Fibroblast of skin of scalp (primary cell): ENCODE measurements at places on chromosomes 12 and 14.

- DNase-seq = no peak
These were observed 96.9 kb downstream of the STXBP6 start for GRCh38 chr14:24952851-24953666.

DNA sequence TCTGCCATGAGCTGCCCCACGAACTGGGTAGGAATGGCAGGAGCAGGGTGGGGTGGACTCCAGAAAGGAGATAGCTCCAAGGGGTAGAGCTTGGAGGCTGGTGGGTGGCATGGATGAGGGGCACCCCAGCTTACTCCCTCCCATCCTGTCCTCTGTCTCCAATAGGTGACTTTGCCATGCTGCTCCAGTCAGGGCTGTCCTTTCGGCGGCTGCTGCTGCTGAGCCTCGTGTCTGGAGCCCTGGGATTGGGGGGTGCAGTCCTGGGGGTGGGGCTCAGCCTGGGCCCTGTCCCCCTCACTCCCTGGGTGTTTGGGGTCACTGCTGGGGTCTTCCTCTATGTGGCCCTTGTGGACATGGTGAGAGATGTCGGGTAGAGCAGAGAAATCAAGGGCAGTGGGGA, 7.1 kb downstream of the SLC39A5 start:
- DNase-seq = no peak

DNA sequence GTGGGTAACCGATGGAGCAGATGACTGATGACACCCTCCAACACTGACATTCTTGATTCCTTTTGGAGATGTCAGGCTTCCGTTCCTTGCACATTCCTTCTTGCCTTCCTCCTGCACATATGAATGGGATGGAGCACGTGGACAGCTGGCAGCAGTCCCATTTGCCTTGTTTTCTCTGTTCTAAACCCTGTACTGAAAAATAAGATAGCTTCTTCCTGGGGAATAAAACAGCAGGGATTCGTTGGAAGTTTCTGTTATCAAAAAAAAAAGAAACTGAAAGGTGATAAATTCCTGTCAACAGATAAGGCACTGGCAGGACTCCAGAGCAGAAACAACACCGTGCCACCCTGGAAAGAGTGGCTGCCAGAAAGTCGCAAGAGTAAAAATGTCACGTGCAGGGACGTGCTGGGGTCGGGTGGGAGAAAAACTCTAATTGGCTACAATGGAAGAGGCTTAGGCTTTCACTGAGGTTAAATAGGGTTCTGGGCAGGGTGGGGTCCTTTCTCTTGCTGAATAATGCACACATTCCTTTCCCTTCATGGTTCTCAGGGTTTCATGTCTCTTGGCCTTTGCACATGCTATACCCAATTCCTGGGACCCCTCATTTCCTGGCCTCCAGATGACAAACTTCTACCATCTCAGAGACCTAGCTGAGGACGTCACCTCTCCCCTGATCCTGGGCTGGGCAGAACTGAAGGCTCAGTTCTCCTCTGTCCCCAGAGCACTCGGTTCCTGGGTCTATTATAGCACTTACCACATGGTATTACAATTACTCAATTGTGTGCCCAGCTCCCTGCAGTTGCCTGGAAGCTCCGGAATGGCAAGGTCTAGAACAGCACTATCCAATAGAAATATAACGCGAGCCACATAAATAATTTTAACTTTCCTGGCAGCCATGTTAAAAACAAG, 7.0 kb upstream of the NUAK1 start:
- peak; percentile 64 for DNase-seq

GRCh38 chr12:64752833-64753238, 6.4 kb downstream of the GNS start:
- DNase-seq = no peak

DNA sequence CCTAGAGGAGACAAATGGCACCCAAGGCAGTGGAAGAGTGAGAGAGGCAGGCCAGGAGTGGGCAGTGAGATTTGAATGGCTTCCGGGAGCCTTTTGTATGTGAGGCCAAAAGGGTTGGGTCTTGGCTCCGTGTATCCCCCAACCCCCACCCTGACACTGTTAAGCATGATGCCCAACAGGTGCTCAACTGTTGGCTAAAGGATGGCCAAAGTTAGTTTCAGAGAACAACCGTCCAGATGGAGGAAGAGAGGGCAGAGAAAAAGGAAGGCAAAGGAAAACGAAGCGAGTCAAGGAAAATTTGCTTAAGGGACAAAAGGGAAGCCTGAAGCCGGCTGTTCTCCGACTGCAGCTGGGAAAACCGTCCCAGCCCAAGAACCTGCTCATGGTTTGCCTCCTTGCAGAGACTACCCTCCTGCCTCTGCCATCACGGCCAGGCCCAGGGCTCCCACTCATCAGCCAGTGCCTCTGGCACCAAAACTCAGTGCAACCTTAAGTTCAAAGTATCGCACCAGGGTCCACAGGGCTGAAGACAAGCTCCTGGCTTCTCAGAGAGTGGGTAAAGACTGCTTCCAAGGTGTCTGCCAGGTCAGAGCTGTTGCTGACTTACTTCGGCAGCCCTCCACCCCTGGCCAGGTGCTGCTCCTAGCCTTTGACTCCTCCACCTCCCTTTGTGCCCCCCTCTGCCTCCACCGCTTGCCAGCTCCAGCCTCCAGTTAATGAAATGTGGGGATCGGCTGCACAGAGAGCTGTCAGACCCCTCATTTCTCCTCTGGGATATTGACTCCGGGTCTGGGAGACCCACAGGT, 4.2 kb upstream of the C1QL4 start:
- DNase-seq = no peak

GRCh38 chr12:79961411-79961810, 26.5 kb upstream of the PPP1R12A start:
- DNase-seq = no peak

DNA sequence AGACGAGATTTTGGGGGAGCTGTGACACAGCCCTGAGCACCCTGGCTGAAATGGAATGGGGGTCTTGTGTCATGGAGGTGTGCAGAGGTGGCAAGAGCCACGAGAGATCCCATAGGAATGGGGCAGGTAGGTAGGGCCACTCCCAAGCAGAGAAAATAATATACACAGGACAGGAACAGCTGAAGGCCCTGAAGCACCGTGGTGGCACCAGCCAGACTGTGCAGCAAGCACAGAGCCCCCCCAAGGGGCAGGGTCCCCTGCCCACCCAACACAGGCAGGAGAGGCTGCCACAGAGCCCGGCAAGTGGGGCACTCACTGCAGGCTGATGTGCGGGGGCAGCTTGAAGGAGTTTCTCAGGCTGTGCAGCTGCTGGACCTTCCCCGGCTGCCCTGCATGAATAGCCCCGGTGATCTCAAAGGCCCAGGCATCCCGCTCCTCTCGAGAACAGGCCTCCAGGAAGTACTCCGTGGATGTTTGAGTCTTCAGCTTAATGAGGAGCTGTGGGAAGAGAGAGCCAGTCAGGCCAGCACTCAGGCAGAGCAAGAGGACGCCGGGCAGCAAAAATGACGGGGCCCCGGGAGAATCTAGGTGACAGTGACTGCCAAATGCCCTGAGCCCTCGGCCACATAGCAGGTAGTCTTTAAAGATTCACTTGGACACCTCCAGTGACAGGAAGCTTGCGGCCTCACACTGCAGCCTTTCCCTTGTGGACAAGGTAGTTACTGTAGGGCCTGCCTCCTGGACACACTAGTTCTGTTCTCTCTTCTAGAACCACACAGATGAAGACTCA, 16.7 kb downstream of the PLEK2 start:
- DNase-seq = no peak

DNA sequence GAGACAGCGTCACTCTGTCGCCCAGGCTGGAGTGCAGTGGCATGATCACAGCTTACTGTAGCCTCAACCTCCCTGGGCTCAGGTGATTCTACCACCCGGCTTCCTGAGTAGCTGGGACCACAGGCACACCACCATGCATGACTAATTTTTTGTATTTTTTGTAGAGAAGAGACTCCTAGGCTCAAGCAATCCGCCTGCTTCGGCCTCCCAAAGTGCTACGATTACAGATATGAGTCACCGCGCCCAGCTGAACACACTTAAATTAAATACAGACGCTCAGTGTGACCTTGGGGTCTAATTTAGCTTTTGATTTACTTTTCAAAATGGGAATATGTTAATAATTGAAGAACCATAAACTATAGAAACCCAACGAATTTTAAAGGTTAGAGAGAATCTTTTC, 77.2 kb downstream of the C2CD5 start:
- peak; percentile 74 for DNase-seq

DNA sequence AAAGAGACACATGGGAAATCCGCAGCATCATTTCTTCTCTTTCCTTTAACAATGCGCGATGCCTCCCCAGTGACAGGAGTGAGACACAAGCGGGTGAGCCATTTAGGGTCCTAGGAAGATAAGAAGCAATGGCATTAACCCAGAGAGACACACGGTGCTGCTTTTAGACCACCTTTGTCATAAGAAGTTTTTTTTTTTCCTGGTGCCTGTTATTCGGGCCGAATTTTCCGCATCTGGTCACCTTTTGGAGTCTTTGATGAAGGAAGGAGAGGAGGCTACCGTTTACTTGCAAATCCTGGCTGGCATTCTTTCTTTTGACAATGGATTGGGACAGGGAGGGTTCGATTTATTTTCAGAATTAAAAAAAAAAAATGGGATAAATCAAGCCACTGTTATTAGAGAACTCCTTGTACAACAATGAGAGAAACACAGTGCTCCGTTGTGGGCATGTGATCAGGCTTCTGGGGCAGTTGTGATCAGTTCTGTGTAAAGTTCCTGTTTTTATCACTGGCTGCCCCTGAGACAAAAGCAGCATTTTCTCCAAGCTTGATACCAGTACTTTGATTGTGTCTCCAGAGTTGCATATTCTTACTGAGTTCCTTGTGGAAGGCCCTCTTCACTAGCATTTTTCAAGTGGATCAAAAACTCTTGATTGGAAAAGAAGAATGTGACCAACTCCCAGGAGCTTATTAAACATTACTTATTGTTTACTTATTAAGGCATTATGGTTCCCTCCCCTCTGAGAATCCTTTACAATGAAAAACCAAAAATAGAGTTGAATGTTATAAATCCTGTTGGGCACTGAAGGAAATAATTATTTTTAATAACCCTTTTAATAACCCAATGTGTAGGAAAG, 1.1 kb downstream of the DIP2B start:
- DNase-seq = peak; percentile 26

DNA sequence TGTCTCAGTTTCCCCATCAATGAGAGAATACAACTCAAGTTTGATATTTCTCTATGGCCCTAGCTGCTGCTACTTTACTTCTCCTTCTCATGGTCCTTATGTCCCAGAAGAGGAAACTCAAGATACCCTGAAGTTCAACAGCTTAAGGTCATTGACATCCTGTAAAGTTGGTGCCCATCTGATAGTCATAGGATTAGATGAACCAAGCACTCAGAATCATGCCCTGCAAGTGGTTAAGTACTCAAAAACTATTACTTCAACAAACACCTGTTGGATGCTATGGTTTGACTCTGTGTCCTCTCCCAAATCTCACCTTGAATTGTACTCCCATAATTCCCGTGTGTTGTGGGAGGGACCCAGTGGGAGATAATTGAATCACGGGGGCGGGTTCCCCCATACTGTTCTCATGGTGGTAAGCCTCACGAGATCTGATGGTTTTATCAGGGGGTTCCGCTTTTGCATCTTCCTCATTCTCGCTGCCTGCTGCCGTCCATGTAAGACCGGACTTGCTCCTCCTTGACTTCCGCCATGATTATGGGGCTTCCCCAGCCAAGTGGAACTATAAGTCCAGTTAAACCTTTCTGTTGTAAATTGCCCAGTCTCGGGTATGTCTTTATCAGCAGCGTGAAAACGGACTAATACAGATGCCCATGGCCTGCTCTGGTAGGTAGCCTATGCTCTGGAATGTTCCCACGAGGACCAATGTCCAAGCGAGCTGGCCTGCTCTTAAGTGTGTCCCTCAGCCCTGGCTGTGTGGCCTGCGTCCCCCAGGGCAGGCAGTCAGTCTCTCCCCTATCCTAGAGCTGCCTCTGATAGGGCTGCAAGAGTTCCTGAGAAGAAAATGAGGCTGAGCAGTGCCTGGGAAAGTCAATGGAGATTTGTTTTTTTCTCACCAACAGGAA, 18.1 kb downstream of the CAMKK2 start:
- no peak for DNase-seq

DNA sequence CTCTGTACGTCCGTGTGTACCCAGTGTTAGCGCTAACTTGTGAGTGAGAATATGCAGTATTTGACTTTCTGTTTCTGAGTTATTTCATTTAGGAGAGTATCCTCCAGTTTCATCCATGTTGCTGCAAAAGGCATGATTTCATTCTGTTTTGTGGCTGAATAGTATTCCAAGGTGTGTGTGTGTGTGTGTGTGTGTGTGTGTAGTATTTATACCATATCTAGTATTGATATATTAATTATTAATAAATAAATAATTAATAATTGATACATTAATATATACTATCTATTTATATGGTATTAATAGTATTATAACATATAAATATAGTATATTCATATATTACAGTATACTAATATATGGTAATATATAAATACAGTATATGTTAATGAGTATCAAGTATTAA, 101.8 kb upstream of the CCND2 start:
- no peak for DNase-seq

DNA sequence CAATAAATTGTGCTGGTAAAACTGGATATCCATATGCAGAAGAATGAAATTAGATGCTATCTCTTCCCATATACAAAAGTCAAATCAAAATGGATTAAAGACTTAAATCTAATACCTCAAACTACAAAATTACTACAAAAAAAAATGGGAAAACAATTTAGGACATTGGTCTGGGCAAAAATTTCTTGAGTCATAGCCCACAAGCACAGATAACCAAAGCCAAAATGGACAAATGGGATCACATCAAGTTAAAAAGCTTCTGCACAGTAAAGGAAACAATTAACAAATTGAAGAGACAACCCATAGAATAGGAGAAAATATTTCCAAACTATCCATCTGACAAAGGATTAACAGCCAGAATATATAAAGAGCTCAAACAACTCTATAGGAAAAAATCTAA, 264.6 kb downstream of the NUAK1 start:
- DNase-seq = no peak

- no peak for DNase-seq
These were observed 45.1 kb upstream of the VRK1 start for GRCh38 chr14:96752125-96752524.

- DNase-seq = no peak
These were observed 11.4 kb upstream of the TAC3 start for GRCh38 chr12:57027805-57028153.

- DNase-seq = peak; percentile 90
These were observed 37.3 kb downstream of the AKAP6 start for GRCh38 chr14:32366256-32366879.

GRCh38 chr14:84857571-84857970, 672.4 kb upstream of the FLRT2 start:
- DNase-seq = no peak

GRCh38 chr14:77099425-77100167, 1.5 kb downstream of the CIPC start:
- peak; percentile 65 for DNase-seq

GRCh38 chr12:97555547-97556187, 93.1 kb downstream of the RMST start:
- no peak for DNase-seq

DNA sequence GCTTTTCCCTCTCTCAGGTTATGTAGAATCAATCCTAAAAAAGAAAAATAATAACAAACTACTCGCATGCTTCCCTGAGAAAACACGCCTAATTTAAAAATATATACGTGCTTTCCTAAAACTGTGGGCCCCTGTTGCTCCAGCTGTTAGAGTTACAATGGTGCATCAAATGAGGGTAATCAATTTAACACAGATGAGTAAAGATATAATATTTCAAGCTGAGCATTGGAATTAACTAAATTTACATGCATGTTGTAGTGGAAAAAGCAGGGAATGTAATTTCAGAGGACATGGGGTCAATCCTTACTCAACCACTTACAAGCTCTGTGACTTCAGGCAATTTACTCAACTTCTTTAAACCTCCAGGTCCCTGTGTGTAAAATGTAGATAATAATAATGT, 22.4 kb upstream of the LGR5 start:
- DNase-seq = no peak

GRCh38 chr14:49769171-49769570, 1.2 kb downstream of the KLHDC2 start:
- peak; percentile 63 for DNase-seq

GRCh38 chr14:29861996-29862395, 65.7 kb downstream of the PRKD1 start:
- DNase-seq = no peak
